KBM-7 (cell line): ENCODE measurements at places on chromosomes 4 and X.
A peak's percentile ranks its signal among the peaks of the same experiment; 100 is the strongest.

DNA sequence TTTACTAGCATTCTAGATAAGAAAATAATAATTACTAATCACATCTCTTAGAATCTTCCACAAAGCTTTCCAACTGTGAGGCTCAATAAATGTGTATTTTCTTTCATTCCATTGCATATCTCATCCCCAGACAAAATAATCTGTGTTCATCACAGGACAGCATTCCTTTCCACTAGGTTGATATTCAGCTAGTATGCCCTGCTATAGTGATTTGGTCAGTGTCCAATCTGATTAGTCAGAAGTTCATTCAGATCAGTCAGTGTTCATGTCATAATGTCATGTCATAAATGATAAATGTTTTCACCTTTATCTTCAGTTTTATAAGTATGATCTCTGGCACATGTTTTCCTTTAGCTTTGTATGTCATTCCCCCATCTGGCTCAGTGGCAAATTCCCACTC lies 611.4 kb downstream of the KCTD8 start:
- DNase-seq = no peak

- no peak for DNase-seq
Measured at GRCh38 chrX:148865277-148866210, 365.1 kb downstream of the AFF2 start.

GRCh38 chr4:122930862-122931261 lies 8.5 kb upstream of the NUDT6 start:
- peak; percentile 15 for DNase-seq

DNA sequence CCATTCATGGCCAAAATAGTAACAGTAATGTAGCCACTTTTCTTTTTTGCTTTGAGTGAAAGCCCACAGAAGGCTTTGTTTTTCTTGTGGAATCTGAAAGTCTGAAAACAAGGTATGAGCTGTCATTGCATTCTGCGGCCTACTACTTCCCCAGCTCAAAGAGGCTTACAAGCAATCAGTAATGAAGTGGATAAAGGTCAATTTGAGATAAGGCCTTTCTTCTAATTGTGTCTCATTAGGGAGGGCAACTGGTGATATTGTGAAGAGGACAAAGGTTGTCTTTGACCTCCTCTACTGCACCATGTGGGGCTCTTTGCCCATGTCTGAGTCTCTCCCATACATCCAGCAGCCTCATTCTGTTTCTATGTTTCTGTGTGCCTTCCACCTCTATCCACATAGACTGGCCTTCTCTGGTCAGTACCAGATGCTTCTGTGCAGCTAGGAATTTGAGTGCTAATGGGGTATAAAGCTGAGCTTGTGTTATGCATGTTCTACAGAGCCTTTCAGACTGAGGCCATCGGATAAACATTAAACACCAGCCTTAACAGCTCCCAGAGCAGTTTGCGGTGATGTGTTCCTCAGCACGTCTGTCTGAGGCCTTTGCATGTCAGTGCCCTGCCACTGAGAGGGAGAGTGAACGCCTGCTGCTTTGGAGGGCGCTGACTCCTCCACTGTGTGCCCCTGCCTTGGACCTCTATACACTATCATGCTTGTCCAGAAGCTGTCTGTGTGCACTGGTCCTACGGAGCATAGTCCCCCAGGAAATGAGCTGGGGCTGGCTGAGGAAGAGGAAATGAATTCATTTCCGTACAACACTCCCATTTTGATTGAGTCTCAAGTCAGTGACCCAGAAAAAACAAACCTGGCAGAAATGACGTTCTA lies 80.2 kb downstream of the SH2D1A start:
- DNase-seq = peak; percentile 25

- no peak for DNase-seq
Measured at GRCh38 chr4:53019485-53020382, 157.6 kb downstream of the RASL11B start.

DNA sequence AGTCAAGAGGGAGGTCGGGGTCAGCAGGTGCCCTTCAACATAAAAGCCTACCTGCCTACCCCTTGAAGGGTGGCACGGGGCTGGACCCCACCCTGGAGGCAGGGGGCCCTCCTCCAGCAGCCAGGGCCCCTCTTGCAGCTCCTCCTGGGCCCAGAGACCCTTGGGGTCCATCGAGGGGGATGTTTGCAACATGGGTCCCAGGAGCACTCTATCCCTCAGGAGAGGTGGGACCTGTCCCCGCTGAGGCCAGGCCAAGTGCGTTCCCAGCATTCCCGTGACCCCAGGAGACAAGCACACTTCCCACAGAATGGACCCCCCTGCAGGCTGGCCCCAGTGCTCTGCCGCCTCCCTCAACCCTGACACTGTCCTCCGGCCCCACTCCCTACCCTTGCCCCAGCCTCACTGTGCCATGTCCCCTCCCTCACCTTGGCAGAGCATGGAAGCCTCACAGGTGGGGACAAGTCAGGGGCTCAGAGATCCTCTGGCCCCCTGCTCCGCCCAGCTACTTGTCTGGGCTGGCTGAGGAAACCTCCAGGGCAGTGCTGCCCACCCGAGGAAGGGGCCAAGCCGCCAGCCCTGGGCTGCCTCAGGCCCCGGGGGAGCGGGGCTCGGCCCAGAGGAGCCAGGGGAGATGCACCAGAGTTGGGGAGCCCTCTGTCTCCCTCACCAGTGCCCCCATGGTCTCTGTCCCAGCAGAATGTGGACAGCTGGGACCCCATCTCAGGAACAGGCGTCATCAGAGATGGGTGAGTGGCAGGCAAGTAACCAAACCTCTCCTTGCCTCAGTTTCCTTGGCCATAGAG lies 2.2 kb downstream of the MXD4 start:
- no peak for DNase-seq

- no peak for DNase-seq
Measured at GRCh38 chr4:80608281-80608980, 272.9 kb downstream of the CFAP299 start.

DNA sequence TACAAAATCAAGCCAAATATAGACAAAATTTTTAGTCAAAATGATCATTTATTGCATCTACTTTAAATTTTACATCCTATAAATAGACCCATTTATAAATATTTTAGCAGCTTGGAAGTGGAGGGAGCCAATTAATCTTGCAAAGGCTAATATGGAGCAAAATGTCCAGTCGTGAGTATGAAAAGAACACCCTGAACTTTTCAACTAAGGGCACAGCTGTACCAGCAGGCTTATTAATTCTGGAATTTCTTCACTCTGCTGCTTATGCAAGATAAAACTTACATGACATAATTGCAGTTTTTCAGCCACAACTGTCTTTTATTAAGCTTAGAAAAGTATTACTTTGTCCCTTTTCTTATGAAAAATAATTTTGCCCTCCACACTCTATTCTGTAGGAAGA lies 22.9 kb upstream of the USP53 start:
- no peak for DNase-seq

GRCh38 chrX:42220083-42220482 lies 296.7 kb upstream of the CASK start:
- no peak for DNase-seq

- no peak for DNase-seq
Measured at GRCh38 chr4:149574971-149575370, 240.7 kb downstream of the IQCM start.

DNA sequence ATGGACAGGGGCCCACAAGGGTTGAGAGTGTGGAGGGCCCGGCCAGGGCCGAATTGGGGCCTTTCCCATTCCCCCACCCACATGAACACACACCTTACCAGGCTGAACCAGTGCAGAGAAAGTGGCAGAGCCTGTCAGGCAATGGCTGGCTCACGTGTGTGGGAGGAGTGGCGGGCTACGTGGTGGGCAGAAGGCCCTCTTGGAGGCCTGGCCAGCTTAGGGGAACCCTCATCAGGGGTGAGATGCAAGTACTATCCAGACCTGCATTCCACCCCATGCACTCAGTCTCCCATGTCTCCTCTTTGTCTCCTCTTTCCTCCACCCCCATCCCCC lies 965 bp downstream of the TCEAL4 start:
- DNase-seq = no peak

DNA sequence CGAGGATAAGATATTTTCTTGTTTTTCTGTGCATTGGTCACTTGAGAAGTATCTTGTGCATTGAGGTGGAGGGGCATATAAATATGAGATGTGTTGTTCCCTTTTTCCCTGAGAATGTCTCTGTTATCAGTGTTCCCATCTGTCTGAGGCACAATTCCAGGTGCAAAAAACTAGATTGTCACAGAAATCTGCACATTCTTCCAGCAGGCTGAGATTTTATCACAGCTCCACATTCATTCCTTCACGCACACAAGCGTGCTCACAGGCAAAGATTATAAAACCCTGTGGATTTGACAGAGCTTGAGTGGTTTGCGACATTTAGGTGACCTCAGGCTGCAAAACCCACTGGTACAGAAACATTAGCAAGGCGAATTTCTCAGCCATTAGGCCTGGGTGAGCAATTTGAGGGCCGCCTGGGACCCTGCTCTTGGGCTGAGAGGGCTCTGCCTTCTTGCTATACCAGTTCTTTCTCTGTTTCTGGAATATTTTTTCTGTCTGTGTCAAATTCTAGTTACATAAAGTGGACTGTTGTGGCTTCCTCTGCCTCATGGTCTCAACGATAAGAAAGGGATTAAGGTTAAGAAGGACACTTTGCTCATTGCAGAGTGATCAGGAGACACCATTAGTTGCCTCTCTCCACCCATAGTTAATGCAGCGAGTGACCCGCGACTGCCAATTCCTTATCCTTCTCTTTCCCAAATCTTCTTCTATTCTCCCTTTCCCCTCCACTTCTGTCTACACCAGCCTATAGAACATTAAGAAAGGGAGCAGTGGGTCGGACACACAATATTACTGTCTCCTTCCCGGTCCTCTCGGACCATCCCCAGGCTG lies 86.7 kb upstream of the C1QTNF7 start:
- DNase-seq = no peak

DNA sequence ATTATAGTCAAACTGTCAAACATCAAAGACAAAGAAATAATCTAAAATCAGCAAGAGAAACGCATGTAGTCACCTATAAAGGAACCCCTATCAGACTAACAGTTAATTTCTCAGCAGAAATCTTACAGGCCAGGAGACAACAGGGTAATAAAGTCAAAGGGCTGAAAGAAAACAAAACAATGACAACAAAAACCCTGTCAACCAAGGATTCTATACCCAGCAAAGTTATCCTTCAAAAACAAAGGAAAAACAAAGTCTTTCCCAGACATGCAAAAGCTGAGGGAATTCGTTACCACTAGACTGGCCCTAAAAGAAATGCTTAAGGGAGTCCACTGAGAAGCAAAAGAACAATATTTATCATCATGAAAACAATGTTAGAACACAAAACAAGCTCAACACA lies 22.1 kb downstream of the TMEM154 start:
- DNase-seq = no peak

- DNase-seq = no peak
Measured at GRCh38 chrX:150770623-150771022, 77.4 kb downstream of the MTMR1 start.
